Tibial nerve (tissue), 4 donors: ENCODE measurements at places on chromosomes 13 and 19.

- no peak for DNase-seq
Measured at GRCh38 chr19:36222503-36222902, 7.6 kb downstream of the ZNF146 start.

GRCh38 chr13:58018020-58018419 is 386.5 kb downstream of the PCDH17 start:
- DNase-seq: no peak

DNA sequence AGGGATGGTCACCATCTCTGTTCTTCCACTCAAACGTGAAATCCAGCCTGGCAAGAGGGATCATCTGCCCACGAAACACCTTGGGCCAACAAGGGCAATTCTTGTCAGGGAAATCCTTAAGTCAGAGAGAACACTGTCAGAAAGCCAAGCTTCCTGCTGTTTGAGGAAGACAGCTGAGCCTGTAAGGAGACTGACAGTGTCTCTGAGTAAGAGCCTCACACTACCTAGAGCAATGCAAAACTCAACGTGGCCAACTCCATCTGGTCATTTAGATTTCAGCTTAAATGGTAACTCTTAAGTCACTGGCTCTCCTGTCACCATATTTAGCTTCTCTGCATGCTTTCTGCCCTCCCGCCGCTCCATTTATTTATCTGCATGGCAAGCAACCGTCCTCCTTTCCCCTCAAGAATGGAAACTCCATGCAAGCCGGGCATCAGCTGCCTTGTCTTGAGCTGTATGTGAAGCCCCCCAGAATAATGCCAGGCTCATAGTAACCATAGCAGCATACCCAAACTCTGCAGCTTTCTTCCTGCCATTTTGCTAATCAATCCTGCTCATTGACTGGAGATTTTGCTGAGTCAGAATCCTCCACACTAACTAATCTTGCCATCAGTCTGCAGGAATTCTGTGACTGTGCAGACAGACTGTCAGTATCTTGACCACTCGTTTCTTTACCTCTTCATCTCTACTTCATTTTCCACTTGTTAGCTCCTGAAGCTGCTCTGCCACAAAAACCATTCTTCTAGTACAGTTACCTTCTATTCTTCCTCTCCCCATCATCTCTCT is 159.8 kb downstream of the IRS2 start:
- no peak for DNase-seq

GRCh38 chr19:42092350-42092749 is 16.4 kb downstream of the ZNF574 start:
- no peak for DNase-seq

DNA sequence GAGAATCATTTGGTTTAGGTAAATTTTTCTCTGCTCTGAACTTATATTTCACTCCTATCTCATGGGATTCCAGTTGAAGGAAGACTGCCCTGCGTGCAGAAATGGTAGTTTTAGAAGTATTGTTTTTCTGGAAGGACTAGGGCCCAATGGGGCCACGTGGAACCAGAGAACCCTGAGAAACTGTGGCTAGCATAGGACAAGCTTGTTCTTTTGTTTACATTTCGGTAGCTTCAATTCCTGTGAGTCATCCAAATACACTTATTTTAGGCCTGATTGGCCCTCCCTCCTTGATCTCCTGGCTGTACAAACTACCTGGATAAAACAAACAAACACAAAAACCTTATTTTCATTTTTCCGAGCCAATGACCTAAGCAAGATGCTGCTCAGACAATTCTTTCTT is 124.0 kb downstream of the ITGBL1 start:
- no peak for DNase-seq
